Activated CD4-positive, alpha-beta memory T cell treated with anti-CD3 and anti-CD28 coated beads for 36 hours (primary cell): ENCODE measurements at places on chromosomes 13 and 19. TPM values are rescaled to one million over a fixed set of nuclear protein-coding genes. Genes with fewer than 3 reads are reported as not detected.

DNA sequence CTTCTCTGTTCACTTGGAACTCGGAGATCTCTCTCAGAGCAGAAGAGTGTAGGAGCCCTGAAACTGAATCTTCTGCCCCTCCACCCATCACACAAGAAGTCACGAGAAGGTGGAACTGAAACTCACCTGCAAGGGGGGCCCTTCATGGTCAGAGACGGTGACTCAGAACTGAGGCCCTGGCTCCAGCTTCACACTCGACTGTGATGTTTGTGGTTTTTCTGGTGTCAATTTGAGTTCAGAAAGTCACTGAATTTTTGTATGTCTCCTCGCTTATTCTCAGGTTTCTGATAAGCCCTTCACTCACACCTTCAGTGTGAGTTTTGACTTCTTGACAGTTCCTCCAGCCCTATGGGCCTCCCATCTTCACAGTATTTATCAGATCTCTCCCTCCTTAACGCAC is 23.1 kb downstream of the SIGLEC5 start:
- no peak overlapping the region for H3K27ac ChIP-seq
- H3K4me1 ChIP-seq = peaks cover 20% of the 10 kb centered on the region
- peaks cover 3% of the 10 kb centered on the region for H3K36me3 ChIP-seq
- peaks cover 25% of the 10 kb centered on the region for H3K27me3 ChIP-seq

DNA sequence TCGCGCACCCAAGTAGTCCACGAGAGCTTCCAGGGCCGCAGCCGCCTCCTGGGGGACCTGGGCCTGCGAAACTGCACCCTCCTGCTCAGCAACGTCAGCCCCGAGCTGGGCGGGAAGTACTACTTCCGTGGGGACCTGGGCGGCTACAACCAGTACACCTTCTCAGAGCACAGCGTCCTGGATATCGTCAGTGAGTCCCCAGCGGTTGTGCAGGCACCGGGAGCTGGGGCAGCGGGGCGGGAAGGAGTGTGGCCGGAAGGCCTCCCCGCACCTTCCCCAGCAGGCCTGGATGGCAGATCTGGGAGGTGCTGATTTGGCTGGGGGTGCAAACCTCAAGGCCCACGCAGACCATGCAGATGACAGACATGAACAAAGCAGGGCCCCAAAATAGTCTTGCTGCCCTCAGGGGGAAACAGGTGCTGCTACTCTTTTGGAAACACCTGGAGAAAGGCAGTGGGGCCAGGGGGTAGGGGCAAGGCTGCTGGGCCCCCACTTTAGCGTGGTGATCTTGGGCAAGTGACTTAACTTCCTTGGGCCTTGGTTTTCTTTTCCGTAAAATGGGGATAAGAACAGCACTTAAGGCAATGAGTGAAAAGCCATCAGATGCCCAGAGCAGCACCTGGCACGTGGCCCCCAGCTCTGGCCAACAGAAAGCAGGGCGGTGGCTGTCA is 4.0 kb downstream of the MAG start:
- DNase-seq = peak; percentile 55
- no peaks in the 10 kb centered on the region for H3K27me3 ChIP-seq
- H3K4me1 ChIP-seq = peaks cover 4% of the 10 kb centered on the region
- no peaks in the 10 kb centered on the region for H3K36me3 ChIP-seq
- no peak overlapping the region for H3K27ac ChIP-seq

DNA sequence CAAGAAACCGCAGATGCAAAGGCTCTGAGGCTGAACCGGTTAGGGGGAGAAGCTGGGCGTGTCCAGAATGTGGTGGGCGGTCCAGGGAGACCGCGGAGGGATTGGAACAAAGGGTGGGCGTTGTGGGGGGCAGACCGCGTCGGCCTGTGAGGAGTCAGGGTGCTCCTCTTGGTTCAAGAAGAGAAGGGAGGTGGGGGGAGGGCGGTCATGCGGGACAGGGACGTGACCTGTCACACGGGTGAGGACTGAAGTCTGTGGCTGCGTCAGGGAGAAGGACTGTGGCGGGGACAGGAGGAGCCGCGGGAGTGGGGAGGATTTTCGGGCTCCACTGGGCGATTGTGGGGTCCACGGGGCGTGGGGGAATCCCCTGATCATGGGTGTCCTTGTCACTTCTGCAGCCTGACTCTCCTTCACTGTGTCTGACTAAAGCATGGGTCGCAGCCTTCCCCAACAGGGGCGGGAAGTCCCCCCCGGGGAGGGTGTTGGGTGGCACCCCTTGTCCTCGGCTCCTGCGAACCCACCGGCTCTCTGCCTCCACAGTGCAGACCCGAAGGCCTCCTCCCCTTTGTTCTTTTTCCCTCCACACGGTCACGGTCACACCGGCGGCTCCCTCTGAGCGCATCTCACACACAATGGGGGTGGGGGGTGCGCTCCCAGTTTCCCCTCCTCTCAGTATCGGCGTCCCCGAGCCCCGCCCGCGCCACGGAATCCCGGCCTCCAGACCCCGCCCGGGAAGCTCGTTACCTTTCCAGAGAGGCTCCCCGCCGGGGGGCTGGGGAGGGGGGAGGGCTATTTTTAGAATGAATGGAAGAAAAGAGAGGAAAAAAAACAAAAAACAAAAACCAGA is 16.4 kb upstream of the KCNN1 start:
- peak overlapping the region; percentile 43 for H3K4me3 ChIP-seq
- DNase-seq = peak; percentile 62
- no peak overlapping the region for H3K27ac ChIP-seq
- peaks cover 45% of the 10 kb centered on the region for H3K4me1 ChIP-seq

DNA sequence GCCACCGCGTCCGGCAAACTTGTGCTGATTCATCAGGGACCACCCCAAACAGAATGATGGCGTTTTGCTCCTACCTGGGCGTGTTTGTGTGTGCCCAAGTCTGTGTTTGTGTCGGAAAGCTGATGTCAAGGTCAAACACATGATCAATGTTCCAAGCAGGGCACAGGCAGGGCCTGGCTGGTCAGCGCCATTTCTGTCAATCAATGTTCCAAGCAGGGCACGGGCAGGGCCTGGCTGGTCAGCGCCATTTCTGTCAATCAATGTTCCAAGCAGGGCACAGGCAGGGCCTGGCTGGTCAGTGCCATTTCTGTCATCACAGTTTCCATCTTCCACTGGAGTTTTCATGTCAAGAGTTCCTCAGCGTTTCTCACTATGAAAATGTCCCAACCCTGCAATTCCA is 14.9 kb upstream of the GRTP1 start:
- H3K36me3 ChIP-seq = no peaks in the 10 kb centered on the region
- no peaks in the 10 kb centered on the region for H3K4me1 ChIP-seq
- H3K4me3 ChIP-seq = no peak overlapping the region

DNA sequence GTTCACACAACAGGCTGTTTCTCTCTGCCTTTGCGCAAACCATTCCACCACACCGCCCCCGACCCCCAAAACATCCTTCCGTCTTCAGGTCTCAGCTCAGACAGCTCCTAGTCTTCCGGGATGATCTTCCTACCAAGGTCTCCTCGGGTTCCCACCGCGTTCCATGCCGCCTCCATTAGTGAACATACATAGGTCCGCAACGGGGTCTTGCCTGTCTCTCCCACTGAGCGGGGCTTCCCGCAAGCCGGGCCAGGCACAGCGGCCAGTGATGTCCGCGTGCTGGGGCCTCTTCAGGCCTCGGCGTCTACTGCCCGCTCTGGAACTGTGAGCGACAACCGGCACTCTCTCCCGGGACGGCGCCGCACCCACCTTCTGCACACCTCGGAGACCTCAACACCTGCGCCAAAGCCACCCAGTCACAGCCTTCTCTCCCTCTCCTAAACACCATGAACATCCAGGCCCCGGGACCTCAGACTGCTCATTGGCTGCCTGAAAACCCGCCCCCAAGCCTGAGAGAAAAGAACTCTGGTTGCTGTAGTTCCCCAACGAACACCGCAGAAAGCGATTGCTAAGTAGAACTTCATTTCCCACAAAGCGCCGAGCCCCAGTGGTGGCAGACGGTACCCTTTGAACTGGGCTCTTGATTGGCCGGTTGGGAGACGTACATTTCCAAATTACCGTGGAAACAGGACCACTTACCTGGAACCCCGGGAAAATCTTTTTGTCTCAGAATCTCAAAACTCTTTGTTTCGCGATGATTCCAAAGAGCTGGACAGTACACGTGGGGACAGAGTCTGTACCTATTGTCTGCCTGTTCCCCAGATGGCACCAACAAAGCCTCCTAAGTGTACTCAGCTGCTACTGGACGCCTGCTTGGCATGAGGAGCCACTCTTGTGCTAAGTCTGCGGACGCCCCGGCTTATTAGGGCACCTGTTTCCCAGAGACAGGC is 9.5 kb downstream of the DYRK1B start:
- no peak overlapping the region for H3K4me3 ChIP-seq
- H3K27me3 ChIP-seq = no peaks in the 10 kb centered on the region
- peaks cover 13% of the 10 kb centered on the region for H3K36me3 ChIP-seq
- no peak overlapping the region for H3K27ac ChIP-seq
- H3K4me1 ChIP-seq = peaks cover 8% of the 10 kb centered on the region

- no peak overlapping the region for H3K4me3 ChIP-seq
- H3K27me3 ChIP-seq = peaks cover 11% of the 10 kb centered on the region
- H3K4me1 ChIP-seq = peaks cover 7% of the 10 kb centered on the region
These were observed 41.1 kb upstream of the GAS6 start for GRCh38 chr13:113905018-113905417.

GRCh38 chr13:71030784-71031183 is 836.2 kb downstream of the DACH1 start:
- H3K27me3 ChIP-seq = no peaks in the 10 kb centered on the region
- no peak overlapping the region for H3K4me3 ChIP-seq
- DNase-seq = no peak
- no peaks in the 10 kb centered on the region for H3K36me3 ChIP-seq
- H3K27ac ChIP-seq = no peak overlapping the region
- no peaks in the 10 kb centered on the region for H3K4me1 ChIP-seq

Gene ZNF880
- 8.2 TPM for total RNA-seq

Gene FAM216B
- not detected for total RNA-seq

Gene CYP4F22
- 0.56 TPM for total RNA-seq

Gene KCTD4
- total RNA-seq = not detected

Gene CAMSAP3
- total RNA-seq = 0.31 TPM
